ENCODE measurements at places on chromosomes 11 and 22. TPM values are rescaled to one million over a fixed set of nuclear protein-coding genes. Genes with fewer than 3 reads are reported as not detected.

KCNK4 gene
- total RNA-seq, result not detected

DGCR6 gene
- 0.81 TPM for total RNA-seq

CHRNA10 gene
- 4.2 TPM for total RNA-seq

ART1 gene
- not detected for total RNA-seq

MUC2 gene
- total RNA-seq, result not detected

OR5B3 gene
- not detected for total RNA-seq

SULT4A1 gene
- not detected for total RNA-seq

SLC22A25 gene
- not detected for total RNA-seq

PLEKHB1 gene
- total RNA-seq, result 4.7 TPM

GRM5 gene
- total RNA-seq, result not detected

LRRC4C gene
- not detected for total RNA-seq

RAC2 gene
- 978 TPM for total RNA-seq

GGT5 gene
- 0.22 TPM for total RNA-seq

TSPAN4 gene
- 11.2 TPM for total RNA-seq

SAA1 gene
- not detected for total RNA-seq

FAM227A gene
- total RNA-seq, result 0.39 TPM

TNNT3 gene
- 6.1 TPM for total RNA-seq

C1QTNF4 gene
- total RNA-seq, result 0.49 TPM

MOGAT2 gene
- total RNA-seq, result not detected

SLC35F2 gene
- total RNA-seq, result 14.3 TPM

ELFN2 gene
- 0.17 TPM for total RNA-seq

PDGFD gene
- total RNA-seq, result not detected

PAX6 gene
- total RNA-seq, result not detected

FOLR2 gene
- total RNA-seq, result not detected

FOLR1 gene
- not detected for total RNA-seq

MMP27 gene
- total RNA-seq, result not detected

NRXN2 gene
- 1.3 TPM for total RNA-seq

KRTAP5-2 gene
- not detected for total RNA-seq

GLYAT gene
- not detected for total RNA-seq

IL18BP gene
- total RNA-seq, result 19.2 TPM

RIC3 gene
- total RNA-seq, result 8.3 TPM

CYP2D6 gene
- 7.0 TPM for total RNA-seq

TRPM5 gene
- not detected for total RNA-seq

TSPAN18 gene
- total RNA-seq, result 44.9 TPM

DTX4 gene
- total RNA-seq, result 0.12 TPM

SYT13 gene
- not detected for total RNA-seq

EIF3L gene
- 374 TPM for total RNA-seq

MMP8 gene
- total RNA-seq, result not detected

SLC29A2 gene
- total RNA-seq, result 6.8 TPM

NXPE1 gene
- not detected for total RNA-seq

LUZP2 gene
- not detected for total RNA-seq

TCN1 gene
- total RNA-seq, result not detected

PRDX5 gene
- 101 TPM for total RNA-seq

ANO5 gene
- 0.07 TPM for total RNA-seq

RASSF10 gene
- not detected for total RNA-seq

LRRC74B gene
- total RNA-seq, result not detected

KCNJ4 gene
- total RNA-seq, result not detected

BACE1 gene
- total RNA-seq, result 0.41 TPM

MS4A15 gene
- not detected for total RNA-seq

RFPL1 gene
- total RNA-seq, result 0.15 TPM

PIK3IP1 gene
- total RNA-seq, result 55.9 TPM

PPM1F gene
- total RNA-seq, result 23.2 TPM

ARHGEF17 gene
- not detected for total RNA-seq

RASD2 gene
- total RNA-seq, result not detected

Measured in T-helper 1 cell treated with Interleukin-12 subunit alpha and Interleukin-12 subunit beta and Interleukin-4 antibody, amounts not matched to agents 30 ng/mL and 1 ng/mL, for 36 hours (primary cell).